Ovary (tissue), 10 donors: ENCODE measurements at places on chromosomes 7 and 10.

DNA sequence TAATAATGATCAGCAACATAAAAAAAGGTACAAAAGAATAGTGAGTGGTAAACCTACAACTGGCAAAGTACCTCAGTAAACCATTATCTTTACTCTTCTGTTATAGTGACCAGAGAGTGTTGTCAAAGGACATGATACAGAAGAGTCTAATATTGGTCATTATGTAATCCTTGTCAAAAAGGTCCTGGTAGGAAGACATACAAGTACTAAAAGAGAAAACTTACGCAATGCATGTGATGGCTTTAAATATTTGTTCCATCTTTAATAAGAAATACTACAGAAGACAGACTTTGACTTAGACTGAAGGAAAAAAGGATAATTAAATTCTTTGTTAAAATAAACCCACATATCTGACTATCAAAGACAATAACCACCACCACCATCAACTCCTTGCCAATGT is 6.5 kb downstream of the DOCK4 start:
- no peak for DNase-seq

GRCh38 chr7:50714857-50715256 is 67.8 kb downstream of the GRB10 start:
- DNase-seq = no peak

GRCh38 chr10:46264336-46264735 is 22.5 kb upstream of the ANTXRL start:
- DNase-seq = no peak

GRCh38 chr7:51995596-51996179 is 679.1 kb upstream of the COBL start:
- no peak for DNase-seq

DNA sequence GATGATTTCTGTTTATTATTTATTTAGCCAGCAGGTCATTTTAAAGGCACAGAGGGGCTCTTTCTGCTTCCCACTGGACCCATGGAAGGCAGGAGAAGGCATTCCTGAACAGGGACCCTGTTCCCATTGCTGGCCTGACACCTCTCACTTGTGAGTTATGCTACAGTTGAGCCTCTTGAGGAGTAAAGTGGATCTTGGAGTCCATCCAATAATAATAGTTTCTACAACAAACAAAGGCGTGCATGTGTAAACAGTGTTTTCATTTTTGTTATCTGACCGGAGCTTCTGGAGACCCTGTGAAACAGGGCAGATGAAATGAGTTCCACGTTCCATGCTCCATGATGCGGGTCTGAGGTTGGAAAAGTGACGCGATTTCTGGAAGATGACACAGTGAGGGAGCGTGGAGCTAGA is 127.3 kb upstream of the HABP2 start:
- DNase-seq = no peak

DNA sequence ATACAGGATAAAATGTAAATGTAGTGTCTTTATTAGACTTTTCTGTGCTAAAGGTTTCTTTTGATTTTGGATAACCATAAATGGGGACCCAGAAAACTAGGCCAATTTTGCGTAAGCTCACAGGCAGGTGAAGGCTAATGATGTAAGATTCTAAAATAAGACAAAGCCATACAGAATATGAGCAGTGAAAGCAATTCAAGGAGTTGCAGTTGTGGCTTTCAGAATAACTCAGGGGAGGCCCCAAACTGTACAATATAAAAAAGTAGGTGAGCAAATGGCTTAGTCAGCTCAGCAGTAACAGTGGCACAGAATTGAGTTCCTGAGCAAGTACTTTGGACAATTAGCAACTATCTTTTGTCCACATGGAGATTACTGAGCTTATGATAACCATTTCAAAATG is 81.7 kb upstream of the NRP1 start:
- no peak for DNase-seq
